ENCODE measurements at places on chromosomes 4 and X.

- DNase-seq = no peak
Measured at GRCh38 chr4:23966725-23967124, 76.9 kb upstream of the PPARGC1A start.

DNA sequence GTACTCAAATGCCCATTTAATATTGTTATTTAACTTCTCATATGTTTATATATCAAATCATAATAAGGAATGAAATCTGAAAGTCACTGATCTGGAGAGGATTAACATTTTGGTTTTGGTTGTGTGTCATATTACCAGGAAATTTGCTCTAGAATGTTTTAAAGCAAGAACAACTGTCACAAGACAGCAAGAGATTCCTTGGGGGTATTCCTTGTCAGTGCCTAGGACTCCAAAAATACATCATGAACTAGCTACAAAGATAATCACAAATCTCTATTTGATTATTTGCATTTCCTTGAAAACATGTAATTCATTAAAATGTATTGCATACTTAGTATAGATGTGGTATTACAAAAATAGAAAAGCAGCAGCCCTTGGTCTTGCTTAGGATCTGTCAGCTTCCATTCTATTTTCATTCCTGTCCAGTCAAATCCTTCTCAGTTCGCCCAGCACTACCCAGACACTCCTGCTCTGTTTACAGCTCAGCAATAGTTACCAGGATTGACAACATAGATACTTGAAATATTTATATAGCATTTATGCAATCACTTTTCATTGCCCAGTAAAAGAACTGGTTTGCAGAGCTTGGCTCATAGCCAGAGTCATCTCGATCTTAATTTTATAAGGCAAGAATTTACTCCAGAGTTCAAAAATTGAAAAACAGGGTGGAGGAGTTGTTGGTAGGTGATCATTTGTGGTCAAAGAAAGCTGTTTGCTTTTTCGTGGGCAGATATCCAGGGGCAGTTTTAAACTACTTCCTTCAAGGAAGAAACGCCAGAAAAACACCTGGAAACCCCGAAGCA is 9.2 kb upstream of the BMP3 start:
- no peak for DNase-seq

- peak; percentile 50 for DNase-seq
Measured at GRCh38 chr4:108155373-108155772, 13.4 kb downstream of the LEF1 start.

DNA sequence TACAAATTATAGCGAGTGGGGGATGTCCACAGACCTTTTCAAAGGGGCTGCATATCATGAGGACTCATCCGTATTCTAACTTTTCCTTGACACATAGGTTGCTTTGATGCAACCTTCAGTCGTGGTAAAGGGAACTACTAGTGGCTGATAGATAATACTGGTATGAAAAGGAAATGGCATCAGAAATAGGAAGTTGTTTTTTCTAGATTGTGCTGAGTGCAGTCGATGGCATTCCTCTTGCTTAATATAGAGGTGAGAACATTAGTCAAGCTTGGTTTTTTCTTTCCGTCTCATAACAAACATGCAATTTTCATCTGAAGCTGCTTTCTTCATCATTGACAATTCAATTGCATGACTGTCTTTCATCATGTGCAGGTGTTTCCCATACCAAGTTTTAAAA is 16.6 kb downstream of the ENPEP start:
- no peak for DNase-seq

DNA sequence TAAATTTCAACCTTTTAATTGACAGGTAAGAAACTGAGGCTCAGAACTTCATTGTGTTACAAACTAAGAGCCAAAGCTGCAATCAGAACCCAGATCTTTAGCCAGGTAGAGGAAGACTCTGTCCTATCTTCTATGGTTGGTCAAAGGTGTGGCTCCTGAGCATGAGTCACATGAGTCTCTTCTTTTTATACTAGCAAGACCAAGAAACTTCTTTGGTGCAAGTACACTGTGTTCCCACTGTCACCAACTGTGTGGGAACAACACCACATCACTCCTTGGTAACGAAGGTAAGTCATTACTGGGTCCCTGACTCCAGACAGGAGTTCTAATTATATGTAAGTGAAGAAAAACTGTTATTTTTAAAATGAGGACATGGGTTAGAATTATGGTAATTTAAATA is 290.1 kb downstream of the INPP4B start:
- no peak for DNase-seq

DNA sequence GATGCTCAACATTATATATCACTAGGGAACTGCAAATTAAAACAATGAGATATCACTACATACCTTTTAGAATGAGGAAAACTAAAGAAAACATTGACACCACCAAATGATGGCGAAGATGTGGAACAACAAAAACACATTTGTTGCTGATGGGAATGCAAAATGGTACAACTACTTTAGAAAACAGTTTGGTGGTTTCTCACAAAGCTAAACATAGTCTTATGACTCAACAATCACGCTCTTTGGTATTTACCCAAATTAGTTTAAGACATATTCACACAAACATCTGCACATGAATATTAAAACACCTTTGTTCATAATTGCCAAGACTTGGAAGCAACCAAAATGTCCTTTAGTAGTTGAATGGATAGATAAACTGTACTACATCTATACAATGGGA is 53.2 kb downstream of the USO1 start:
- DNase-seq = no peak

GRCh38 chr4:183388021-183388420 is 56.4 kb upstream of the CDKN2AIP start:
- DNase-seq = no peak

GRCh38 chr4:101014417-101014816 is 332.9 kb downstream of the PPP3CA start:
- no peak for DNase-seq

- DNase-seq = no peak
Measured at GRCh38 chr4:119152741-119153140, 17.1 kb downstream of the MYOZ2 start.

All from hepatocyte (in vitro differentiated cells).